ENCODE measurements at places on chromosomes 13 and 19. TPM values are rescaled to one million over a fixed set of nuclear protein-coding genes. Genes with fewer than 3 reads are reported as not detected.

RXFP2 gene
- total RNA-seq: not detected

KASH5 gene
- not detected for total RNA-seq

CTXN1 gene
- total RNA-seq: 0.66 TPM

BRME1 gene
- total RNA-seq: 0.83 TPM

RAB4B gene
- total RNA-seq: 10.6 TPM

TSSK6 gene
- 5.8 TPM for total RNA-seq

SIGLEC8 gene
- total RNA-seq: not detected
